ENCODE measurements at places on chromosomes 16 and 17. TPM values are rescaled to one million over a fixed set of nuclear protein-coding genes. Genes with fewer than 3 reads are reported as not detected.

DNA sequence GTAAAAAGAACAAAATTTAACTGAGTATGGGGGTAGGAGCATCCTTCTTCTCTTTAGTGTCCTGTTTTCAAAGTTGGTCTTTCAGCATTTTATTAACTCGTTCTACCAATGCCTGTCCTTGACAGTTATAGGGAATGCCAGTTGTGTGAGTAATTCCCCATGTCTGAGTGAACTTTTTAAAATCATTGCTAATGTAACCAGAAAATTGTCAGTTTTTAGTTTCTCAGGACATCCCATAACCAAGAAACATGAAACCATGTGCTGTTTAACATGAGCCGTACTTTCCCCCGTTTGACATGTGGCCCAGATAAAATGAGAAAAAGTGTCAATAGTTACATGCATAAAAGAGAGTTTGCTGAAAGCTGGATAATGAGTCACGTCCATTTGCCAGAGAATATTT, 71.4 kb upstream of the ARL4D start:
- no peak for DNase-seq

DNA sequence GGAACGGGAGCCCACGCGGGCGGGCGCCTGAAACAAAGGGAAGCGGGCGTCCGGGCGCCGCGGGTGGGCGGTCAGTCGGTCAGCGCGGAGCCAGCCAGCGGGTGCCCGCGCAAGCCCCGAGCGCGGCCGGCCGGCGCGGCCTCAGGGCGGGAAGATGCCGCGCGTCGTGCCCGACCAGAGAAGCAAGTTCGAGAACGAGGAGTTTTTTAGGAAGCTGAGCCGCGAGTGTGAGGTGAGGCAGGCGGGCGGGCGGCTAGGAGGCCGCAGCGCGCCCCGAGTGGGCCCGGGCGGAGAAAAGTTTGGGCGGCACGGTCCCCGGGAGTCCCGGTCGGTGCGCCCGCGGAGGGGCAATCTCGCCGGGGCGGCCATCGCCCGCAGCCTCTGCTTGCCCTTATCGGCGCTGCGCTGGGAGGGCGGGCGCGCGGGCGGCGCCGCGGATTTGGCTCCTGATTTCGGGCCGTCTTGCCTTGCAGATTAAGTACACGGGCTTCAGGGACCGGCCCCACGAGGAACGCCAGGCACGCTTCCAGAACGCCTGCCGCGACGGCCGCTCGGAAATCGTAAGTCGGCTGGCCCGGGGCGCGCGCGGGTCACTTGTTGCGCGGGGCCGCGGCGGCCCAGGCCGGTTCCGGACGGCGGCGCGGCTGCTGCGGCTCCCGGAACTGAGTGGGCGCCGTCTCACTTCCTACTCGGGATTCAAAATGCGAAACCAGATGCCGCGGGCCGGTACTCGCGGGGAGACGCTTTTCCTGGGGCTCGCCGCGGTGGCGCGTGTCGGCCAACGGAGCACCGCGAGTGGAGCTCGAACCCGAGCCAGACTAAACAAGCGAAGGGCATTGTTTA, 526 bp downstream of the CBFB start:
- peak; percentile 78 for DNase-seq

- DNase-seq, result no peak
Observed at GRCh38 chr17:57527221-57528057, 217.7 kb downstream of the CCDC182 start.

GRCh38 chr17:77882481-77883212, 75.9 kb upstream of the TNRC6C start:
- peak; percentile 81 for DNase-seq

GRCh38 chr17:75625813-75626486, 7.3 kb upstream of the SMIM5 start:
- no peak for DNase-seq

GRCh38 chr17:49218941-49219913, 8.7 kb downstream of the ABI3 start:
- DNase-seq, result peak; percentile 85

DNA sequence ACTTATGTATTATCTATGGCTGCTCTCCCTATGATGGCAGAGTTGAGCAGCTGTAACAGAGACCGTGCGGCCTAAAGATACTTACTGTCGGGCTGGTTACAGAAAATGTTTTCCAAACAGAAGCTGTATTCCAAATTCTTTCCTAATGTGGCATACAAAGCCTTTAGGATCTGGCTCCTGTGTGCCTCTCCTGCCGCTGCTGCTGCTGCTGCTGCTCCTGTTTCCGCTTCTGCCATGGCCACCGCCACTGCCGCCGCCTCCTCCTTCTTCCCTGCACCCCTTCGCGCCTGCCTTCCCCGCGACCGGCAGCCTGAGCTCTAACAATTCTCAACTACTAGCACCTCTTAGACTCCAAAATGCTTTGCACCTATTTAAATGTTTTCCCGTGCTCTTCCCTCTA, 263.9 kb upstream of the TBX2 start:
- no peak for DNase-seq

DNA sequence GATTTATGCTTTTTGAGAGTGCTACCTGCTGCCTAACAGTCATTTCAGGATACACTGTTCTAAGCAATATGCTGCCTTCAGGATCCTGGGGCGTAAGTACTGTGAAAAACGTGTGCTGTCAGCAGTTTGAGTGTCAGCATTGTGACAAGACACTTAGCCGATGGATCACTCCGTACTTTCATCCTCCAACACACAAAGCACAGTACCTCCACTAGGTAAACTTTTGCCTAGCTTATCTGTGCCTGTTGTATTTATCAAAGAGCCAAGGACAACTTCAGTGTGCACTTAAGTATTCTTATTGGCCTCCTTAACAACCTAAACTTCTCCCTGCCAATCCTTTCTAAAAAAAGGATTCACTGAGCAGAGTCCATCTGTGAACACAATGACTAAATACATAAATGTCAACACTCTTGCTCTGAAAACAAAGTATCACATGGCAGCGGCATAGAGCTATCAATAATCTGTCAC, 33.8 kb upstream of the PHLPP2 start:
- no peak for DNase-seq

DNA sequence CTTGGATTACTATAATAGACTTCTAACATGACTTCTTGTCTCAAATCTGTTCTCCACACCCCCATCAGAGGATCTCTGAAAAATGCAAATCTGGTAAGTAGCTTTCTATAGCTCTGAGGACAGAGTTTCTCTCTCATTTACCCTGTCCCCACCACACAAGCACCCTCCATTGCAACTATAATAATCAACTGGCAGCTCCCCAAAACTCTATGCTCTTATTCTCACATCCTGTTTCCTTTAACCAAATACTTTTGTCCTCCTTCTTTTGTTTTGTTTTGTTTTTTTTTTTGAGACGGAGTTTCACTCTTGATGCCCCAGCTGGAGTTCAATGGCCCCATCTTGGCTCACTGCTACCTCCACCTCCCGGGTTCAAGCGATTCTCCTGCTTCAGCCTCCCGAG, 73.4 kb downstream of the HELZ start:
- DNase-seq, result no peak

GRCh38 chr16:4673387-4674046, 19.8 kb upstream of the NUDT16L1 start:
- no peak for DNase-seq

- DNase-seq, result no peak
Observed at GRCh38 chr17:5785338-5785737, 201.0 kb upstream of the NLRP1 start.

GRCh38 chr17:30234296-30234695, 1.2 kb downstream of the SLC6A4 start:
- no peak for DNase-seq

GRCh38 chr16:68696514-68696913, 40.6 kb upstream of the CDH1 start:
- no peak for DNase-seq

AIPL1 gene
- not detected for total RNA-seq

AGRP gene
- not detected for total RNA-seq

KRTAP4-5 gene
- total RNA-seq, result not detected

P2RX5 gene
- total RNA-seq, result 17.2 TPM

PRKCA gene
- total RNA-seq, result 66.5 TPM

SOX8 gene
- 0.60 TPM for total RNA-seq

All from activated naive CD8-positive, alpha-beta T cell treated with anti-CD3 and anti-CD28 coated beads, Interleukin-2, amount 10 ng/mL, durations not matched to agents 7 days and 5 days (primary cell).